ENCODE measurements at places on chromosomes 7 and 10.

DNA sequence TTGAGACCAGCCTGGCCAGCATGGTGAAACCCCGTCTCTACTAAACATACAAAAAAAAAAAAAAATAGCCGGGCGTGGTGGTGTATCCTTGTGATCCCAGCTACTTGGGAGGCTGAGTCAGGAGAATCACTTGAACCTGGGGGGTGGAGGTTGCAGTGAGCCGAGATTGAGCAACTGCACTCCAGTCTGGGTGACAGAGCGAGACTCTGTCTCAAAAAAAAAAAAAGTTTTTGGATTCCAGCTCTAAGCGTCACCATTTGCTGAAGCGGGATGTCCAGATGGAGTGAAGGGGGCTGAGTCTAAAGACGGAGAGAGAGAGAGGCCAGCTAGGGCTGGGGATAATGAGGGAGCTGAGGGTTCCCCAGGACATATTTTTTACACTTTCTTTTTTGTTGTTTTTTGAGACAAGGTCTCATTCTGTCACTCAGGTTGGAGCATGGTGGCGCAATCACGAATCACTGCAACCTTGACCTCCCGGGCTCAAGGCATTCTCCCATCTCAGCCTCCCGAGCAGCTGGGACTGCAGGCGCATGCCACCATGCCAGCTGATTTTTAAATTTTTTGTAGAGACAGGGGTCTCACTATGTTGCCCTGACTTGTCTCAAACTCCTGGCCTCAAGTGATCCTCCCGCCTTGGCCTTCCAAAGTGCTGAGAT lies 9.4 kb upstream of the HK1 start:
- no peak for DNase-seq

DNA sequence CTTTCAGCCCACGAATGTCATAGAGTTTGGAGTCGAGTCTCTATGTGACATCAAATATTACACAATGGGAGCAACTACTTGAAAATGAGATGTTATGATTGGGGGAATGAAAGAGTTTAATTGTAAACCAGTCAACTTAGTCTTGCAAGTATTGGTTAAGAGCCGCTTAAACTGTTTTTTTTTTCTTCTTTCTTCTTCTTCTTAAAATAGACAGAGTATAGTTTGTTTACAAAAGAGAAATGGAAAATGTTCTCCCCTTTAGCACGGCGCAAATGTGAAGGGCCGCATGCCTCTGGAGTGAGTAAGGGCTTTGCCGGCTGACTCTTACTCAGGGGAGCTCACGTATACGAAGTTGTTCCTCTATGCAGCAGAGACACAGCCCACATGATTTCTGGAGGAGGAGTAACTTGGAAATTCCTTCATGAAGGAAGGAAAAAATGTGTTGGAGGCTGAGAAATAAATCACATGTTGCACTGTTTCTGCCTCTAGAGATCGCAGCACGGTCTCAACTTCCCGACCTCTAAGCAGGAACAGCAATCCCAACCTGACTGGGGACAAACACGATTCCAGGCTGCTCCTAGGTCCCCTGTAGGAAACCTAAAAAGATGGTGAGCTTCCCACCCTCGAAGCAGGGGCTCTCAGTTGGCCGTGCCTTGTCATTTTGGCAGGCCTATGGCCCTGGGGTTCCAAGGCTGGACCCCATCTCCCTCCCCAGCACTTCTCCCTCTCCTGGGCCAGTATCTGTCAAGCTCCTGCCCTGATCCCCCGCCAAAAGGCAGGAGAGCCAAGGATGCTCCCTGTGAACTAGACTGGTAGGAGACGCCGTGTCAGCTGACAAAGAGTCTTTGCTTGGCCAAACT lies 44.8 kb downstream of the MYOF start:
- DNase-seq: no peak

DNA sequence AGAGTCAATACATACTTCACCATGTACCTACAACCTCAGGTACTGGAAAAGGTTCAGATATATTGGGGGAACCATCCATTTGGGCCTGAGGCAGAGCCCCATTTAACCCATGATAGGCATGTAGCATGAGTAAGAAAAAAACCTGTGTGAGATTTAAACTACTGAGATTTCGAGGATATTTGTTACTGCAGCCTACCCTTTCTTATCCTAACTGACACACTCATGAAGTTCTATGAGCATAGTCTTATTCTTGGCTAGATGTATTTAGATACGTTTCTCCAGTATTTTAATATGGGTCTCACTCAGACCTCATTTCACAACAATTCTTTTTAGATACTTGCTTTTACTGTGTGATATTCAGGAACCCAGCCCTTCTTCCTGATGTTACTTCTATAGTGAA lies 39.3 kb downstream of the GHRHR start:
- no peak for DNase-seq

- no peak for DNase-seq
Measured at GRCh38 chr7:101945034-101945758, 127.8 kb downstream of the CUX1 start.

DNA sequence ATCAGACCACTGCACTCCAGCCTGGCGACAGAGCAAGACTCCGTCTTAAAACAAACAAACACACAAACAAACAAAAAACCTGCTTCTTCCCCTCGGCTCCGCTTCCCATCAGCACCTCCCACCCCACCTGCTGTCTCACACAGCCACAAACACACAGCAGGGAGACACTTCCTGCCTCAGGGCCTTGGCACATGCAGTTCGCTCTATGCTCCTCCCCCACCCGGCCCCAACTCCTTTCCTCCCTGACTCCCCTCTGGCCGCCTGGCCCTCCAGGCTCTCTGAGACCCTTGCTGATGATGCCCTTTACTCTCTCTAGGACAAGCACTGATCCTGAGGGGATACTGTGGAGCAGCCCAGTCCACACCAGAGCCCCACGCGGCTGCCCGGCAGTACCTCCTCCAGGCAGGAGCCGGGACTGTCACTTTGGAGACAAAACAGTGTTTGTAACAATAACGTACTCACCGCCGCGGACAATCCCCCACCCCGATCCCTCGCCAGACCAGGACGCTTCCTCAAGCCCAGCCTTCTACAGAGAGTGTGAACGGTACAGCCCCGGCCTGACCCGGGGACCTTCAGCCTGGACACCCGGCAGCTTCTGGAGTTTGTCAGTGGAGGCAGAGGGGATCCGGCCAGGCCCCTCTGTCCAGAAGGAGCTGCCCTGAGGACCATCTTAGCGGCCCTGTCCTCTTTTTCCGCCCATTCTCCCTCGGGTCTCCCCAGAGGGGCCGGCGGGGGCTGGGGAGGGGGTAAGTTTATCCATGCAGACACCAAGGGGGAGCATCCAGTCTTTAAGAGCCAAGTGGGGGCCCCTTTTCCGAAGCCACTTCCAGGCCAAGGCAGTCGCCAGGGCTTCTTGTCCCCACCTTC lies 50.0 kb upstream of the GTF2IRD1 start:
- no peak for DNase-seq

Data from activated CD8-positive, alpha-beta memory T cell treated with anti-CD3 and anti-CD28 coated beads for 24 hours (primary cell).